ENCODE measurements at places on chromosomes 12 and 14.

DNA sequence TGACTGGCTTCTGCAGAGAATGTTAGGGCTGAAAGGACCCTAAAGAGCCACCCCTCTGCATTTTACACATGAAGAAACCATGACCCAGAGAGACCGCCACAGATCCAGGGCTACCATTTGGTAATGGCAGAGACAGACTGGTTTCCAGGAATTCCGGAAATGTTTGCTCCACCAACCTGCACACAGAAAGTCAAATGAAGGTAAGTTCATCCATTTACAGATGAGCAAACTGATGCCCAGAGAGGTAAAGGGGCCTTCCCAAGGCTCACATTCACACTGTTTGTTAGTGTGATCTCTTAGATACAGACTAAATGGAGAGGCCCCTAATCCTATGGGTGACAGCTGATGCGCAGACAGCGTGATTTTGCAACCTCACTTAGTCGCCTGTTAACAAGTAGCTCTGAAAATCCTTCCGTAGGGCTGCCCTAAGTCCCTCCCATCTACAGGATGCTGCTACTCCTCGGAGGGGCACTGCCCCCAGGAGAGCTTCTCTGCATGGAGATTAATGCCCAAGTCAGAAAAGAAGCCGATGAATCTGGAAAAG is 33.8 kb downstream of the ZFP36L1 start:
- DNase-seq, result no peak

DNA sequence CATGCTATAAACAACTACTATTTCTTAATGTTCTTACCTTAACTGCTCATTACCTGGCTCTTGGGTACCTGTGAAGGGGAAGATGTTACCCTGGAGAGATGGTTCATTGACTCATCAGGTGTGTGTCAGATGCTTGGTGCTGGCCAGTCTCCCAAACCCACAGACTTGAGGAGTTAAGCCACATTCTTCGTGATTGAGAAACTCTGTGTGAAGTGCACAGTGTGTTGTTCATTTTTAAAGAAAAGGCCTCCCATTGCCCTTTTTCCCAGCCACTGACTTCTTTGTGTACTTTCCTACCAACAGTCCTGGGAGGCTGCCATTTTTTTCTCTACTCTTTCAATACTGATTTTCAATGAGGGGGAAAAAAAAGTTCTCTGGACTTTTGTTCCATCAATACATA is 3.2 kb downstream of the MGST1 start:
- DNase-seq, result no peak

DNA sequence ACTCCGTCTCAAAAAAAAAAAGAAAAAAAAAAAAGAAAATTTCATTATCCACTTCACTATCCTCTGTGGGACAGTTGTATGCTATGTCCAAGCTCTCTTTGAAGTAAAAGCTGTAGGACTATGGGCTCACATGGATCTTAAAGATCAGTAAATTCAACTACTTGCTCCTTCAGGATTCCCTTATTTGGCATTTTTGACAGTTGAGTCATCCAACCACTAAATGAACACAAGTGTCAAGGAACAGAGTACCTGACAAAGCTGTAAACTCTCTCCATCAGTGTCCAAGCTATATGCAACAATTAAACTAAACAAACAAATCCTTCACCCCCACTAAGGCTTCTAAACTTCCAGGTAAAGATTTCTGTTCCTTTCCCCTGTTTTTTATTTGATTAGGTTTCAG is 177.0 kb downstream of the CEP128 start:
- no peak for DNase-seq

DNA sequence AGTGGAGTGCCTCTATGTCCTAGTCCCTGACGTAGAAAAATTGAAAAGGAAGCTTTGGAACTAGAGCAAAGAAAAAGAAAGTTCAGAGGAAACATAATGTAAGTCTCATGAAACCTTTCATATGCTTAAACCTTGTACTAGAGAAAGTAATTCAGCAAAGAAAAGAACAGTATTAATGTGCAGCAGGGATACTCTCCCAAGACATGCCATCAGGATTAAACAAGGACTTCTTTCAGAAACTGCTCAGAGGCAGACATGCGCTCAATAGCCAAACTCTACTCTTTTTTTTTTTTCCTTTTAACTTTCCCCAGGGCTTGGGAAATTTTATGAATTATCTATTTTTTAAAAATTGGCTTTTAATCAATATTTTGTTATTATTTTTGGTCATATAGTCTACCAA is 7.1 kb upstream of the ASB8 start:
- DNase-seq, result no peak

- peak; percentile 87 for DNase-seq
Observed at GRCh38 chr12:45730348-45731189, 1.1 kb downstream of the ARID2 start.

GRCh38 chr12:2477009-2477766 is 317.6 kb upstream of the FKBP4 start:
- DNase-seq, result no peak

- DNase-seq, result no peak
Observed at GRCh38 chr14:96904201-96904600, 107.0 kb downstream of the VRK1 start.

Data from NCI-H1930 (cell line).